ENCODE measurements at places on chromosomes 3 and 15.

DNA sequence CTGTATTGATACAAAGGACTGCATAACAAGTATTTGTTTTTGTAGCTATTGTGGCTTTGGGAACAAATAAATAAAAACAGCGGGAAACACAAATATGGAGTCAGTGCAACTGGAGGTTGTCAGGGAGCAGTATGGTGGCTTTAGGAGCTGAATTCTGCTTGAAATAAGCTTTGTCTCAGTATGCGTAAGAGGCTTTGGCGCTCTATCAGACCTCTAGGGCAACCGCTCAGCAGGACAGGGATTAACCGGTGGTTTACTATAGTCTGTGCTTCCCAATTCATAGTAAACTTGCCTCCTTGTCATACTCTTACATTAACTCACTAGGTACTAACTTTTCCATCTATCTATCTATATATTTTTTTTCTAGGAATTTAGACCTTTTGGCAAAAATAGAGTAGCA is 104.6 kb downstream of the ZIC1 start:
- no peak for DNase-seq

- DNase-seq, result no peak
Observed at GRCh38 chr3:86180696-86181095, 810.3 kb downstream of the VGLL3 start.

DNA sequence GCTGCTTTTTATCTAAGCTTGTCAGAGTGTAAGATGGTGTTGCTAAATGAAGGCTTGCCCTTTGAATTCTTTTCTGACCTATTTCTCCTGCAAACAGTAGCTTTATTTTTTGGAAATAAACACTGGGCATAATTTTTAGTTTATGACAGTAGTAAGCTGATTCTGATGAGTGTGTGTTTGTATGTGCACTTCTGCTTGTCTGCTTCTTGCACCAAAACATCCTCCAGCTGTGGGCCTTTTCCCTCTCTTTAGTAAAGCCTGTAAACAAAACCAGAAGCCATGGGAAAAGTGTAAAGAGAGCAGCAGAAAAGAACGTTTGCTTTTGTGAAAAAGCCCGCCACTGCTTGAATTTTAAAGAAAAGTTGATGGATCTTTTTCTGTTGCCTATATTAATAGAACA is 136.4 kb upstream of the IL12A start:
- no peak for DNase-seq

DNA sequence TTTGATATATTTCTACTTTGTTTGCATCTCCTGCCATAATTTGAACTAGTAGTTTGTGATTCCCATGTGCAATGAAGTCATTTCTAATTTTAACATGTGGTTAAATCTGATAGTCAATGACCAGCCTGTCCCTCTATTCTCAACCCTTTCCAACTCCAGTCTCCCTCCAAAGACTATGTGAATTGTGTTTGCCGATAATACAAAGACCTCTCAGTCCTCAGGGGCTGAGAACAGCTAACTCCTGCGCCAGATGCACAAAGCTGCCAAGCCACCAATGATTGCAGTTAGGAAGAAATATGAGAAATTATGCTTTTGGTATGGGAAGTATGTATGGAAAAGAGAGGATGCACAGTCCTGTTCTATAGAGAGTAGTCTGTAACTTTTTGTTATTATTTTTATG is 54.0 kb downstream of the KCNH8 start:
- no peak for DNase-seq

DNA sequence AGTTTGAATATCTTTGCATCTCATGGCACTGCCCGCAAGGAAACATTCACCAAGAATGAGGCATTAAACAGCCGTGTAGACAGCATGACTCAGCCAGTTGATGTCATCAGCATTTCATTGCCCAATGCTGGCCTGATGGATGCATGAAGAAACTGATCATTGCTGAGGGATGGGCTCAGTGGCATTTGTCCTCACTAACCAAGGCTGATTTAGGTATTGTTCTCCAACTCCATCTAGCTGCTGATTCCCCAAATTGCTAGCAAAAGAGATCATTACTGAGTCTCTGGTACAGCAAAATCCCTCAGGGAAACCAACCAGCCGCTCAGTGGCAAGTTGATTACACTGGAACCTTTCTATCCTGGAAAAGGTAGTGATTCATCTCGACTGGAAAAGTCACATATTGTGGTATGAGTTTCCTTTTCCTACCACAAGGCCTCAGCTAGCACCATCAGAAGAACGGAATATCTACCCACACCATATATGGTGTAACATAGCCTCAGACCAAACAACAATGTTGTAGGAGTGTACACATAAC is 186.5 kb upstream of the GAP43 start:
- no peak for DNase-seq

DNA sequence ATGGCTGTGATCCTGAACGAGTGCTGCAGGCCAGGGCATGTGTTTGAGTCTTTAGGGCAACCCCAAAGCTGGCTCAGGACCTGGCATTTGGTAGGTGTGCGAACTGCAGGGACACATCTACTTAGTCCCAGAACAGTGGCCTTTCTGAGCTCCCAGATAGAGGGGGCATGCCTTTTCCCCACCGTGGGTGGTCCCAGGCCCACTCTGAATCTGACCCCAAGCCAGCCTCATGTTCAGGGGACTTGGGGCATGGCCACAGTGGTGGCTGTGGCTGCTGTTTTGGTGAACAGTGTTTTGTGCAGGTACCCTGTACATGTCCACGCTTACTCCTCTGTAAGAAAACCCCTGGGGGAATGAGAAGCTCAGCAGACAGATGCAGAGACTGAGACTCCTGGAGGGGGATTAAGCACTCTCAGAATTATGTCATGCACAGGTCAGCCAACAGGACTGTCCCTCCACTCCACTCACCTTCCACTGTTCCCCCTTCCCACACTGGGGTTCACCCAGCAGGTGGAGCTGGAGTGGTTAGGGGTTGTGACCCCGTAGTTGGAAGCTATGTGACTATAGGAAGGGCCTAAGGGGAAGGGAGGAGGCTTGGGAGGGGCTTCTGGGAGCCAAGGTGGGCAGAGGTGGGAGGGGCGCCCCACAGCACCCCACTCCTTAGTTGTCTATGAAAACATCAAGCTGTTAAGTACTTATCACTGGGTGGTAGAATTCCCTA is 16.4 kb downstream of the ESYT3 start:
- no peak for DNase-seq

- DNase-seq, result no peak
Observed at GRCh38 chr15:90414408-90415028, 26.5 kb downstream of the IQGAP1 start.

- no peak for DNase-seq
Observed at GRCh38 chr3:38005076-38006020, 14.8 kb downstream of the VILL start.

- no peak for DNase-seq
Observed at GRCh38 chr15:100002787-100003536, 269.7 kb upstream of the LYSMD4 start.

- no peak for DNase-seq
Observed at GRCh38 chr3:196624907-196625306, 14.6 kb upstream of the NRROS start.

- DNase-seq, result no peak
Observed at GRCh38 chr3:188950832-188951489, 220.8 kb upstream of the TPRG1 start.

DNA sequence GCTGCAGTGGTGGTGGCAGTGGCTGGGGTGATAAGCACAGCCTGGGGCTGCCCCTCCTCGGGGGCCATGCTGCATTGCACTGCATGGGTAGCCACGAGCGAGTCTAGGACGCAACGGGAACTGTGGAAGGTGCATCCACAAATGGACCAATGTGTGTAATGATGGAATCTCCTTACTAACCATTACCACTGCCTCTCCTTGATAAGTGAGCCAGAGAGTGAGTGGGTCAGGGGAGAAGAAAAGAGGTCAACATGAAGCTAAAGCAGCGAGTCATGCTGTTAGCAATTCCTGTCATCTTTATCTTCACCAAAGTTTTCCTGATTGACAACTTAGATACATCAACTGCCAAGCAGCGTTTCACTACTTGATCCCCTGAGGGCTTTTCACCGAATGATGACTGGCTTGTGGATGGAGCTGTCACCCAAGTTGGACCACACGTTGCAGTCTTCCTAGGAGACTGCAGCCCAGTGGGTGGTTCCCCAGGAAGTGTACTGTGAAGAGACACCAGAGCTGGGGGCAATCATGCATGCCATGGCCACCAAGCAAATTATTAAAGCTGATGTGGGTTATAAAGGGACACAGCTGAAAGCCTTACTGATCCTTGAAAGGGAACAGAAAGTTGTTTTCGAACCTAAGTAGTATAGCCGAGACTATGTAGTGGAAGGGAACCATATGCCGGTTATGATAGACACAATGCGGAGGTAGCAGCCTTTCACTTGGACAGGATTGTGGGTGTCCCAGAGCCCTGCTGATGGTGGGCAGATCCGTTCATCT is 20.6 kb downstream of the SAMD7 start:
- no peak for DNase-seq

DNA sequence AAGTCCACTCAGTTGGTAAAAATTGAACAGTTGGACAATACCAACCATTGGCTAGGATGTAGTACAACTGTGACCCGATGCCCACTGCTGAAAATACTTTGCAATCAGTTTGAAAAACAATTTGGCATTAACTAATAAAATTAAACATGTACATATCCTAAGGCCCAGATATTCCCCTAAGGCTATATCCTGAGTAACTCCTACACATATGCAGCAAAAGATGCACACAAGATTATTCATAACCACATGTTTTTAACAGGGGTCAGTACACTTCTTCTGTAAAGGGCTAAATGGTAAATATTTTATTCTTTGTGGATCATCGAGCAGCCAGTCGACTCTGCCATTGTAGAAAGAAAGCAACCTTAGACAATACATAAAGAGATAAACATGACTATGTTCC is 116.3 kb downstream of the MEX3B start:
- DNase-seq, result no peak

GRCh38 chr15:75203908-75204263 is 2.2 kb downstream of the C15orf39 start:
- DNase-seq, result no peak

GRCh38 chr15:41828807-41829141 is 882 bp downstream of the JMJD7 start:
- DNase-seq, result no peak

DNA sequence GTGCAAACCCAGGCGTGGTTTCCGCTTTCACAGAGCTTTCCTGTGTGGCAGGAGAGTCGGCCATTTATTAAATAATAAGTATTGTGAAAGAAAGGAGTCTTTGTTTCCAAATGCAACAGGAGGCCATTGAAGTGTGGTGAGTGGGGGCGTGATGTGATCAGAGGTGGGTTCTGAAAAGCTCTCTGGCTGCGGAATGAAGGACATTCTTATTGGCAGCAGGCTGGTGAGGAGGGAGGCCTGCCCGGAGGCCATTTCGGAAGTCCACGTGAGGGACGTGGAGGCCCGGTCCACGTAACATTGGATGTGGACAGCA is 11.1 kb downstream of the ARNT2 start:
- no peak for DNase-seq

DNA sequence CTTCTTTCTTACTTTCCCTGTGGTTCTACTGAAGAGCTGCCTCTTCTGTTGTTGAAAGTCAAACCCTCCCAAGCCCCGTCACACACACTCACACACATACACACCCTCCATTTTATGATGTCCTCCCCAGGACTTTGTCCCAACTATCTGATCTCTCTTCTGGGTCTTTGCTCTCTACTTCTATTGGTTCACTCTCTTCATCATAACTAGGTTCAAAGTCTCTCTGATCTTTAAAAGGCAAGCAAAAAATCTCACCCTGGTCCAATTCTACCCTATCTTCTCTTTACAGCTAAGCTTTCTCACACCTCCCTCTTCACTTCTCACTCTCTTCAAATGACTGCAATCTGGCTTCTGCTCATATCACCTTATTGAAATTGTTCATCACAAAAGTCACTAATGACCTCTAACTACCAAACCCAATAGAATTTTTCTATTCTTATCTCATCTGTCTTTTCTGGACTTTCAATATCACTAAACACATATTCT is 34.8 kb downstream of the LRRFIP2 start:
- DNase-seq, result no peak

DNA sequence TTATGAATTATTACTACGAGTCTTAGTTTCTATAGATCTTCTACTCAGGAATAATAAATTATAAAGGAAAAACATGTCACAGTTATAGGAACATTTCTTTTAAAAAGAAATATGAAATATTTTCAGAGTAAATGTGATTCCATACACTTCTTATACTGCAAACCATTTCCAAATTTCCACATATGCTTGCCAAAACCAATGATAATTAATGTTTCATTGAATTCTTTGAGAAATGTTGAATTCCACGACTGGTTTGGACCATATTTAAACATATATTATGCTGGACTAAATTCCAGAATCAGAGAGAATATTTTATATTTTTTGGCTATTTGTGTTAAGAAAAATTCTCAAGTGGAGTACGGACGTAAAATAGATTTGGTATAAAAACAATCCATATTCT is 144.6 kb downstream of the EPHA3 start:
- DNase-seq, result no peak

GRCh38 chr3:133897547-133897946 is 1.9 kb upstream of the RAB6B start:
- DNase-seq, result no peak

GRCh38 chr3:27559835-27560234 is 75.7 kb upstream of the SLC4A7 start:
- DNase-seq, result no peak

DNA sequence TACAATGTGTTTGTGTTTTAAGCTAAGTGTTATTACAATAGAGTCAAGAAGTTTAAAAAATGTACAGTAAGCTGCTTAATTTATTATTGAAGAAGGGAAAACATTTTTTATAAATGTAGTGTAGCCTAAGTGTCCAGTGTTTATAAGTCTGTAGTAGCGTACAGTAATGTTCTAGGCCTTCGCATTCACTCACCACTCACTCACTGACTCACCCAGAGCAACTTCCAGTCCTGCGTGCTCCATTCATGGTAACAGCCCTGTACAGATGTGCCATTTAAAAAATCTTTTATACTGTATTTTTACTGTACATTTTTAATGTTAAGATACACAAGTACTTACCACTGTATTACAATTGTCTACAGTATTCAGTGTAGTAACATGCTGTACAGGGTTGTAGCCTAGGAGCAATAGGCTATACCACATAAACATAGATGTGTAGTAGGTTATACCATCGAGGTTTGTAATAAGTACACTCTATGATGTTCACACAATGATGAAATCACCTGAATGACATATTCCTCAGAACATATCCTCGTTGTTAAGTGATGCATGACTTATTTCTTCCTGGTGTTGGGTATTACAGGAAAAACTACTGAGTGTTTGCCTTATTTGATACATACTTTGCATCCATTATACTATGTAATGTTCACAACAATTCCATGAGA is 156.6 kb upstream of the NUDT16 start:
- no peak for DNase-seq

- DNase-seq, result no peak
Observed at GRCh38 chr3:149653564-149653963, 4.3 kb downstream of the WWTR1 start.

- no peak for DNase-seq
Observed at GRCh38 chr3:27471923-27472550, 12.1 kb downstream of the SLC4A7 start.
